Upper lobe of left lung (tissue), 6 donors: ENCODE measurements at places on chromosomes 1 and 21. TPM values are rescaled to one million over a fixed set of nuclear protein-coding genes. Genes with fewer than 3 reads are reported as not detected.

KMO gene
- total RNA-seq, result 8.3 TPM

MMP23B gene
- total RNA-seq, result 26.1 TPM

GPA33 gene
- 18.4 TPM for total RNA-seq

PAFAH2 gene
- 12.6 TPM for total RNA-seq

GRCh38 chr1:53678046-53678445 lies 60.9 kb downstream of the GLIS1 start:
- no peak for DNase-seq

GRCh38 chr1:26740023-26740634 lies 44.3 kb downstream of the ARID1A start:
- DNase-seq, result no peak

- DNase-seq, result no peak
Observed at GRCh38 chr1:31020007-31020790, 45.3 kb downstream of the PUM1 start.

DNA sequence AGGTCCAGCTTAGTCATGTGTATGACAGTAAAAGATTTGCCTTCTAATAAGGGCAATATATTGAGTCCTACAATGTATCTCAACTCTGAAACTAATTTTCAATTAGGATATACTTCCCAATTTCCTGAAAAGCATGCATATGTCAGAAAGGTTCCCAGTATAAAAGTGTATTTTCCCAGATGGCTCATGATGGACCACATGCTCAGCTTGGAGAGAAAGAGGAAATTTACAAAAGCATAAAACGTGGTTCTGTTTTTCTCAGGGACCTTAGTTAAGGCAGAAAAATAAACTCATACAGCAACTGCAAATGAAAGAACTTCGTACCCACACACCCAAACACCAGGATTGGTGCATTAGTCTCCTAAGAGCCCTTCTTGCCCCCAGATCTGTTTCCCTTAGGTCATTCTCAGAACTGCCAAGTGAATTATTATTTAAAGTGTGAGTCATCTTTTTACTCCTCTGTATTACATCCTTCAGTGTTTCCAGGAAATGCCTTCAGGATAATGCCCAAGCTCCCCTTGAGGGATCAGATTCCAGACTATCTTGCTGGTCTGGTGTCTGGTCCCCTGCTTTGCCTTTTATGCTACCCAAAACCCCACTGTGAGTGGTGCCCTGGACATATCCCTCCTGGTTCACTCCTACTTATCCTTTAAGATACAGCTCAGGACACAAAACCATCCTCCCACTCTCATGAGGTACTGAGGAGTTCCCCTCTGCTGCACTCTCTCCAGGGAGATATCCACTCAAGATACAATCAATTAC lies 57.4 kb downstream of the SSX2IP start:
- no peak for DNase-seq

- DNase-seq, result no peak
Observed at GRCh38 chr1:21297975-21298374, 7.7 kb upstream of the ECE1 start.

DNA sequence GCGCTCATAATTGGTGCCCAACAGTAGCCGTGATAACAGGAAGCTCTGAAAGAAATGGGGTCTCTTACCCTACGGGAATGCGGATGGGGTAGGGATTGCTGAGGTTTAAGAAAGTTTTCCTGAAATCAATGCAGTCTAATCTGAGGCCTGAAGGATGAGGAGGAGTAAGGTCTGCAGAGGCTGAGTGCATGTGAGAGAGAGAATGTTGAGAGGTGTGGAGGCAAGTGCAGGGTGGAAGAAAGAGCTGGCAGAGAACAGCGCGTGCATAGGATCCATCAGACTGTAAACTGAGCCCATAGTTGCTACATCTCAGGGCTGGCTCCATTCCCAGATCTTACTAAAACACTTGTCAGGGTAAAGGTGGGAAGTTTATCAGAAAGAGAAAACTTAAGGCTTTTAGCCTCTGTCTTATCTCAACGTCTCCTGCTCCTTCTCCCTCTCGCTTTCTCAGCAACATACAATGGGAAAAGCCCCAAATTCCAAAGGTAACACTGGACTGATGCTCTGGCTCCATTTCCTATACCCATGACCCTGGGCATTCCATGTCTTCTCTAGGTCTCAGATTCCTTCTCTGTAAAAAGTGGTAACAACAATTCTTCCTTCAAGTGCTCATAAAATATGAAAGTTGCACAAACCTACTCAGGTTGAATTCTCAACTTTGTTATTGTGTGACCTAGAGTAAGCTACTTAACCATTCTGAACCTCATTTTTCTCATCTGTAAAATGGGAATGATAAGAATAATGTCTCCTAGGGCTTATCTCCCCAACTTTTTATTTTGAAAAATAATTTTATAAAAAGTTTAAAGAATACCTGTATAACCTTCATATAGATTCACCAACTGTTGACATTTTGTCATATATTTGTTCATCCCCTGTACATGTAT lies 75.2 kb downstream of the SH3GLB1 start:
- DNase-seq, result peak; percentile 67

DNA sequence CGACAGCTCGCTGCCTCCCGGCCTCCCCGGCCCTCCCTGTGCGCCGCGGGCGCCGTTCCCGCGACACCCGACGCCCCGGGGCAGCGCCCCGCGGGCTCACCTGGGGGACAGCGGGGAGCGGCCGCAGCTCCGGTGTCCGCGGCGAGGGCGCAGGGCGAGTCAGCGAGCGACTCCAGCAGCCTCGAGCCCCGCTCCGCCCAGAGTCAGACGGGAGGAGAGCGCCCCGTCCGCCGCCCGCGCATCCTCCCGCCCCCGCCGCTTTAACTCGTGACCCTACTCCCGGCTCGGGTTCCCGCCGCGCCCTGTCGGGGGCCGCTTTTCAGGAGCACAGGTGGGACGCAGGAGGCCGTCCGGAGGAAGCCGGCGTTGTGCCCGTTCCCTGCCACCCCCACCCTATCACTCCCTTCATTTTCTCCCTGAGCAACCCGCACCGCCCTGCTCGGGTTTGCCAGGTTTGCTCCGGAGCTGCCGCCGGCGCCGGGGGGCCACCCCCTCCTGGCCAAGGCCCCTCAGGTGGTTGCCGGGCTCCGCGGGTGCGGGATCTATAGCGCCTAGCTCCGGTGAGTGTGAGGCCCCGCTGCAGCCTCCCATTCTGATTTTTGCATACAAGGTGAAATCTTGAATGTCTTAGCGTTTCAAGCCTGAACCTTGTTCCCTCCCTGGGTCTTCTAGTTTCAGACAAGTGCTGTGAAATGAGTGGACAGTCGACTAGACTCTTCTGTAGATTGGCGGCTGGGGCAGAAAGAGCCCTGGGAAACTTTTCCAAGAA lies at the start of gene MCOLN3:
Gene MCOLN3, minus strand, starts transcription at position 205 of the 769 bp plus-strand sequence. CDS start 3,140 bp downstream, outside the sequence.
- peak; percentile 91 for DNase-seq
